NCI-H524 (cell line): ENCODE measurements at places on chromosomes 13 and 19.

DNA sequence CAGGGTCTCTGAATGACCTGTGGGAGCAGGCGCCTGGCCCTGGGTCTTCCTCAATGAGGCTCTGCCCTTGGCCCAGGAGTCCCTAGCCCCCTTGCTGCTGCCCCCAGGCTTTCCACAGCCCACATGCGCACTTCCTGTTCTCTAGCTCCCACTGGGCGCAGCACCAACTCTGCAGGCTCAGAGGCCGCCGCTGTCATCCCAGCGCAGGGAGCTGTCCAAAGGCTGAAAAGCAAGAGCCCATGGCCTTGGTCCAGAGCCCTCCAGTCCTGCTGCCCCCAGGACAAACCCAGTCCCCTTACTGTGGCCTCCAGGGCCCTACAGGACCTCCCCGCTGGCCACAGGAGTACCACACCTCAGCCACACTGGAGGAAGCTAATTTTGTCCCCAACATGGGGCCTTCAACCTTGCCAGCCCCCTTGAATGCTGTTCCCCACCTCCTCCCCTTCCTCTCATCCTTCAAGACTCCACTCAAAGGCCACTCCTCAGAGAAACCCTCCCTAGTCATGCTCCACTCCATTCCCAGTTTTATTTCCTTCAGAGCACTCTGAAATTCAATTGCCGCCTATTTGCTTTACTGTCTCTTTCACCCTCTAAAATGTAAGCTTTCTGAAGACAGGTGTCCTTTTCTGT lies 8.0 kb upstream of the POU2F2 start:
- DNase-seq = no peak

GRCh38 chr13:27793507-27794367 lies 1.5 kb downstream of the GSX1 start:
- DNase-seq = peak; percentile 64

- DNase-seq = no peak
Observed at GRCh38 chr13:65585346-65585745, 1644.8 kb downstream of the PCDH9 start.

- DNase-seq = no peak
Observed at GRCh38 chr13:73259061-73260017, 200.5 kb downstream of the KLF5 start.

DNA sequence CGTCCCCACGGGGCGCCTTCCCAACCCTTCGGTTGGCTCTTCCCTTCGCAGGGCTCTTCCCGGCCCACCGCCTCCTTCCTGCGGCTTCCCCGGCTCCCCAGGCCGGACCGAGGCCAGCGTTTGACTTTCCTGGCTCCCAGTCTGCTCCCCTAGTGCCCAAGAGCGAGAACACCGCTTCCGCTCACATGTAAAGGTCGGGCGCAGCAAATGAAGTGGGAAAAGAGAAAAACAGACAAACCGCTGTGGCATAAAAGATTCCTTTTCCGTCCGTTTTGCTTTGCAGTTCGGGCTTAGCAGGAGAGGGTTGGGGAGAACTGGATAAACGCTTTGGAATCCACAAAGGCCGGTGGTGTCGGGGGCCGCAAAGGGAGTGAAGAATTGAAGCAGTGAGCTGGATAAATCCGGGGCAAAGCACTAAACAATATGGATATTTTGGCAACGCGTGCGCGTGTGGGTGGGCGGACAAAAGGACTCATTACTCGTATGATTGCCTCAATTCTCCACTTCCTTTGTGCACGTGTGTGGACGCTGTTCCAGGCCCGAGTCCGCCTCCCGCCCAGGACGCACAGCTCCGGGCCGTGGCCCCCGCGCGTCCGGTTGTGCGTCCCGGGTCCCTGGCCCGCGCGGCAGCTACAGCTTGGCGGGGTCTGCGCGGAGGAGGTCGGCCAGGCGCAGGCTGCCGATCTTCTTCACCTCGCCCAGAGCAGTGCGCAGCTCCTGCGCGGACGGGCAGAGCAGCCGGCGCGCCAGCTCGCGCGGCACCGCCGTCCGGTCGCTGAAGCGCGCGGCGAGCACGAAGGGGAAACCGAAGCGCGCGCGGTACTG lies 8.6 kb upstream of the CDX2 start:
- DNase-seq = no peak

DNA sequence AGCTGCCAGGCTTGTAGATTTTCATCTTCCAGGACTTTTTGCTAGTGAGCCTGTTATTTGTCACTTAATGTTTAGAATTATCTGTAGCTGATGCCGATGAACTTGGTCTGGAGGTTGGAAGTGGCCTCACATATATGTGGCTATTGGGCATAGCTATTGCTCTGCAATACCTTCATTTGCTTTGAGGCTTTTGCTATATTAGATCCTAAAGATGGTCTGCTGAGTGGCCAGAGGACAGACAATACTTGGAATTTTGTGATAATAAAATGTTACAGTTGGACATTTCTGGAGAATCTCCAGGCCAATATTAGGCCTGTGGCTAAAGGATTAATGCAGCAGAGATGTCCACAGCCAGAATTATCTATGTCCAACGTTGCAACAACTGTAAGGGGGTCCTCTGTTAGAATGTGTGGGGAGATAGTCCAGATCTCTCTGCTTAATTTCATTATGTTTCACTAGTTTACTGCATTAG lies 222.3 kb downstream of the GPC5 start:
- DNase-seq = no peak

- peak; percentile 54 for DNase-seq
Observed at GRCh38 chr19:40348961-40349507, 539 bp downstream of the PLD3 start.

GRCh38 chr13:37716420-37717195 lies 118.0 kb upstream of the POSTN start:
- no peak for DNase-seq

DNA sequence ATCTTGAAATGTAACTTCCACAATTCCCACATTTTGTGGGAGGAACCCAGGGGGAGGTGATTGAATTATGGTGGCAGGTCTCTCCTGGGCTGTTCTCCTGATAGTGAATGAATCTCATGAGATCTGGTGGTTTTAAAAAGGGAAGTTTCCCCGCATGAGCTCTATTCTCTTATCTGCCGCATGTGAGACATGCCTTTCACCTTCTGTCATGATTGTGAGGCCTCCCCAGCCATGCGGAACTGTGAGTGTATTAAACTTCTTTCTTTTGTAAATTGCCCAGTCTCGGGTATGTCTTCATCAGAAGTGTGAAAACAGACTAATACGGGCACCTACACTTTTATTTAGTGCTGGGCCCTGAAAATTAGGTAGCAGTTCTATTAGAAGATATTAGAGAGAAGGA lies 45.8 kb downstream of the TNFSF13B start:
- DNase-seq = no peak

DNA sequence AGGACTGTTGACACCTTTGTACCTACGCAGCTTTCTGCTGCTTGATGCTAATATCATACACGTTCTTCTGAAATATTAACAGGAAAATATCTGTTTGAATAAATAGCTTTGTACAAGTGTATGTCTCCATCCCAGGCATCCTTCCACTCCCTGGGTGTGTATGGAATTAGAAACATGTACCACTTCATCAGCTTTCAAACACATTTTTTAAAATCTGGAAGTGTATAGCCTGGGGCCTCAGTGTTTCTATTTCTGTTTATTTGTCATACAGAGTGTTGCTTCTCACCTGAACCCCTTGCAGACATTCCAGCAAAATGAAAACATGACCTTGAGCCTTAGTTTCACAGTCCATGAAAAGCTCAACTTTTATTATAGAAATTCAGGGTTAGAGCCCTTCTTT lies 168.6 kb downstream of the ITGBL1 start:
- no peak for DNase-seq

DNA sequence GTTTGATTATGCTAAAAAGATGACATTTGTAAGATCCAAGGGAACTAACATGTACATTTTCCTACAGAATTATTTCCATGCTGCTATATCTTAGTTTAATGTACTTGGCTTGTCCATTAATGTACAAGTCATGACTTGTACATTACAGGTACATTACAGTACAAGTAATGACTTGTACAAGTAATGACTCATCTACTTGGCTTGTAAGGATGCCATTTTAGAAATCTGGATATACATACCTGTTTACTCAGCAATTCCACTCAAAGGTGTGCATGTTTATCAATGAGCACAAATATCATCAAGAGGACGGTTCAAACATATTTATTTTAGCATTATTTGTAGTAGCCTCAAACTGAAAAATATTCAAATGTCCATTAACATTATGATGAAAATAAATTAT lies 87.0 kb upstream of the TRPC4 start:
- DNase-seq = no peak

GRCh38 chr13:110388108-110388943 lies 81.2 kb downstream of the COL4A2 start:
- DNase-seq = peak; percentile 21

GRCh38 chr19:46537136-46538097 lies 41.8 kb upstream of the PNMA8B start:
- DNase-seq = no peak
